ENCODE measurements at places on chromosomes 2 and 18. TPM values are rescaled to one million over a fixed set of nuclear protein-coding genes. Genes with fewer than 3 reads are reported as not detected.

DNA sequence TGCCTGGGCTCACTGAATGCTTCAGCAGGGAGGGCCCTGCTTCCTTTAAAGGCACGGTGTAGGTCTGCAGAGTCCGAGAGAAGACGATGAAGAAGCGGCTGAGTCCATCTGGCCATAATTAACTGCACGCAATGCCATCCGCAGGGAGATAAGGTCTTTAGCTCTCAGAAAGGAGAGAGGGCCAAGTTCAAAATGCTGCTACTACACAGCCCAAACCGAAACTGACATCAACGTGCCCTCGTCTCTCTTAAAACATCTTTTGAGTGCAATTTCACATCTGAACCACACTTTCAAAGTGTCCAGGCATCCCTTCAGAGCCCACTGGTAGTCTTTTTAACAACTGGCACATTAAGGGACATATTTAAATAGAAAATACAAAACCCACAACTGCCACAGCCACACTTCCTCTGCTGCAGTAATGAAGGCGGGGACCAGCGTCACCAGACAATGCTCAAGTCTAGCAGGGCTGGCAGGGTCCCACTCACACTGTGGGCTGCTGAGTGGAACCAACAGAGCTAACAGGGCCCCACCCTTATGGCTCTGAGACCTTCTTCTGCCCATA lies 35.8 kb downstream of the ST3GAL5 start:
- H3K27ac ChIP-seq, result peak overlapping the region; percentile 99
- DNase-seq, result peak; percentile 46
- H3K4me1 ChIP-seq, result peaks cover 58% of the 10 kb centered on the region
- peaks cover 38% of the 10 kb centered on the region for H3K36me3 ChIP-seq
- peak overlapping the region; percentile 82 for H3K4me3 ChIP-seq

DNA sequence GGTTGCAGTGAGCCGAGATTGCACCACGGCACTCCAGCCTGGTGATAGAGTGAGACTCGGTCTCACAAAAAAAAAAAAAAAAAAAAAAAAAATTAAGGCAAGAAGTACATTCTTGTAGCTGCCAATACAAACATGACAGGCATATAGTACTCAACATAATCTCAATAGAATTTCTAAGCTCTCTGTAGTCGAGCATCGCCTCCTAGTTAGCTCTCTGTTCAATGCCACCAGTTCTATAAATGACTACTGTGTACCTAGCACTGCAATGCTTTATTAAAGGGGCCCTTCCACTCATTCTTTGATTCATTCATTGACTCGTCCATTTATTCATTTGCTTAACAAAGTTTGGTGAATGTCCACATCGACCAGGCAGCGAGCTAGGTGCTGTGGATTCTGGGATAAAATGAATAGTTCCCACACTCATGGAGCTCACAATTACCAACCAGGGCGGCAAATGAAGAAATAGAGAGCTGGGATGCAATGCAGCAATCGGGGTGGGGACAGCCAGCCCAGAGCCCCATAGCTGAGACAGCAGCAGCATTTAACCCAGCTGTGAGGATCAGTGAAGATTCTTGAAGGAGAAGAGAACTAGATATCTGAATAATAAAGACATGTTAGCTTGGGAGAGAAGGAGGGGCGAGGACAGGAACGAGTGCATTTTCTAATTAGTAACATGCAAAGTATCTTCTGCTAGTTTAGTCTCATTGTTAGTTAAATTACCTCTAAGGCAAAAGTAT lies 349.8 kb downstream of the LPIN1 start:
- H3K27ac ChIP-seq, result no peak overlapping the region
- no peaks in the 10 kb centered on the region for H3K4me1 ChIP-seq
- no peaks in the 10 kb centered on the region for H3K36me3 ChIP-seq
- DNase-seq, result no peak
- peaks cover 4% of the 10 kb centered on the region for H3K27me3 ChIP-seq

- no peaks in the 10 kb centered on the region for H3K27me3 ChIP-seq
- no peak overlapping the region for H3K4me3 ChIP-seq
- DNase-seq, result no peak
- H3K27ac ChIP-seq, result no peak overlapping the region
- no peaks in the 10 kb centered on the region for H3K36me3 ChIP-seq
These were observed 208.2 kb downstream of the SLC8A1 start for GRCh38 chr2:40243581-40244187.

GRCh38 chr2:36586672-36587071 lies 11.3 kb downstream of the FEZ2 start:
- no peak for DNase-seq
- peaks cover 39% of the 10 kb centered on the region for H3K36me3 ChIP-seq
- H3K4me3 ChIP-seq, result no peak overlapping the region
- no peaks in the 10 kb centered on the region for H3K27me3 ChIP-seq

DNA sequence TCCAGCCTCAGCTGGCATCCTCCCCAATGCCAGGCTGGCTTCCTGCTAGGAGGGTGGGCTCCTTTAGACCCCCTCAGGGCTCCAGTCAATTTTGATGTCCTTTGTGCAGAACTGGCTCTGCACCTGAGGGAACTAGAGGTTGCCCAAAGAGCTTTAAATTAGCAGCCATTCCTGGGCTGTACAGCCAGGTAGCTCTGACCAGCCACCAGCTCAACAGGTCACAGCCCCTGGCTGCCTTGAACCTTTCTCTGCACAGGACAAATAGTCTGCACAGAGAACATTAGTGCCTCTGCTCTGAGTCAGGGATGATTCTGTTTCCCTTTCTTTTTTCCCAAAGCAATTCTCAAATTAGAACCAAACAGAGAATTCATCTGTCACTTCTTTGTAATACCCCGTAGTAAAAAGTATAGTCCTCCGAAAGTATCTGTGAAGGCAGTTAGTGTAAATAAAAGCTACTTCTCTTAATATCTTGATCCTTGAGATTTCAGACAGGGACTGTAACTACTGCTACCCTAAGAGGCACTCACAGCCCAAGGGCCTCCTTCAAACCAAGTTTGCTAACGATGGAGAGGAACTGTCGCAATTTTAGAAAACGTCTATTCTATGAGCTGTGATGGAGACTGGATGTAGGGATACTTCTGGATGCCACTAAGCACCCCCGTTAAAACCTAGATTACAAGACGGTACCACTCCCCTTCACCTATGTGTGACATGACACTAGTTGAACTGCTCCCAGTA lies 3.0 kb downstream of the TTC32 start:
- peaks cover 14% of the 10 kb centered on the region for H3K36me3 ChIP-seq
- H3K27me3 ChIP-seq, result peaks cover 3% of the 10 kb centered on the region
- H3K4me3 ChIP-seq, result no peak overlapping the region
- no peak for DNase-seq
- no peak overlapping the region for H3K27ac ChIP-seq

- peaks cover 41% of the 10 kb centered on the region for H3K27me3 ChIP-seq
- peaks cover 9% of the 10 kb centered on the region for H3K4me1 ChIP-seq
- no peak overlapping the region for H3K27ac ChIP-seq
- H3K4me3 ChIP-seq, result peak overlapping the region; percentile 19
These were observed 4.0 kb downstream of the CYP26B1 start for GRCh38 chr2:72143441-72144273.

DNA sequence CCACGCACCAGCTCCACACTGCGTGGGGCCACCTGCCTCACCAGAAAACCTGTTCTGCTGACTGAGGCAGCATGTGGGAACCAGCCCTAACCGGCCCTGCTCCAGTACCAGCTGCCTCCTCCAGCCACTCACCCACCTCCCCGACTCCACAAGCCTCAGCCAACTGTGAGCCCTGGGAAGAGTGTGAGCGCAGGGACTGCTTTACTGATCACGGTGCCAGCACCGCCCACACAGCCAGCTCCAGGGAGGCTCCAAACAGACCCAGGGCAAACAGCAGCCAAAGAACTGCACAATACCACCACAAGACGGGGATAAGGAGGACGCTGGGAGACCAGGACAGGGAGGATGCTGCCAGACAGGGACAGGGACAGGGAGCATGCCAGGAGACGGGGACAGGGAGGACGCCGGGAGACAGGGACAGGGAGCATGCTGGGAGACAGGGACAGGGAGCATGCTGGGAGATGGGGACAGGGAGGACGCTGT lies 28.4 kb downstream of the EIPR1 start:
- peaks cover 4% of the 10 kb centered on the region for H3K4me1 ChIP-seq
- no peak for DNase-seq
- no peak overlapping the region for H3K27ac ChIP-seq
- peaks cover 54% of the 10 kb centered on the region for H3K36me3 ChIP-seq
- H3K4me3 ChIP-seq, result no peak overlapping the region

- H3K27me3 ChIP-seq, result peaks cover 9% of the 10 kb centered on the region
- no peak for DNase-seq
- no peak overlapping the region for H3K4me3 ChIP-seq
- peaks cover 6% of the 10 kb centered on the region for H3K4me1 ChIP-seq
- H3K27ac ChIP-seq, result no peak overlapping the region
These were observed 15.3 kb upstream of the MPPE1 start for GRCh38 chr18:11923450-11923849.

GRCh38 chr18:25669741-25670140 lies 317.8 kb upstream of the ZNF521 start:
- peaks cover 3% of the 10 kb centered on the region for H3K27me3 ChIP-seq
- no peak overlapping the region for H3K27ac ChIP-seq
- no peak overlapping the region for H3K4me3 ChIP-seq
- H3K4me1 ChIP-seq, result no peaks in the 10 kb centered on the region
- no peak for DNase-seq

GRCh38 chr2:240162032-240162431 lies 21.6 kb upstream of the OTOS start:
- no peak overlapping the region for H3K27ac ChIP-seq
- no peak overlapping the region for H3K4me3 ChIP-seq
- no peak for DNase-seq
- no peaks in the 10 kb centered on the region for H3K27me3 ChIP-seq

- H3K27ac ChIP-seq, result no peak overlapping the region
- H3K36me3 ChIP-seq, result no peaks in the 10 kb centered on the region
- DNase-seq, result no peak
- no peak overlapping the region for H3K4me3 ChIP-seq
- no peaks in the 10 kb centered on the region for H3K4me1 ChIP-seq
These were observed 1285.9 kb upstream of the CELF4 start for GRCh38 chr18:38851526-38851925.

DNA sequence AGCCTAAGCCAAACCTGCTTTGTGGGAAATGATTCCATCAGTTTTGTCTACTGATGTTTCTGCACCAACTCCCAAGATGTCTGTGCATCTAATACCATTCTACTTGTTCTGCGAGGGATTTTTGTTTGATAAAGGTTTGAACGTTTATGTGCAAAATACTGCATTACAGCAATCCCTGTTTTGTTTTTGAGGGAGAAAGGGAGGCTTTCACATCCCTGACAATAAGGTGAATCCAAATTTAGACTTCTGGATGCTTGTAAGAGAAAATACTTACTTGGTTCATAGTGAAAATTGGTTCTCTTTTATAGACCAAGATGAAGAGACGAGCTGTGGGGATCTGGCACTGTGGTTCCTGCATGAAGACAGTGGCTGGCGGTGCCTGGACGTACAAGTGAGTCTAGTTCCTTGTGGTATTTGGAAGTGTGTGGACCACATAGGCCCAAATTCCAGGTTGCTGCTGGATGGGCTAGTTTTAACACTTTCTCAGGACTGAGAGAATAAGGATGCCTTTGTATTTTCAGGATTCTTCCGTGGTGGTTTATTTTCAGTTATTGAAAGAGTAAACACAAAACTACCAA lies 1.1 kb downstream of the RPL37A start:
- peaks cover 65% of the 10 kb centered on the region for H3K4me1 ChIP-seq
- H3K27ac ChIP-seq, result peak overlapping the region; percentile 86
- H3K4me3 ChIP-seq, result peak overlapping the region; percentile 93
- no peak for DNase-seq
- no peaks in the 10 kb centered on the region for H3K27me3 ChIP-seq

- no peaks in the 10 kb centered on the region for H3K27me3 ChIP-seq
- no peaks in the 10 kb centered on the region for H3K36me3 ChIP-seq
- no peaks in the 10 kb centered on the region for H3K4me1 ChIP-seq
These were observed 11.7 kb downstream of the VIT start for GRCh38 chr2:36708041-36708741.

DNA sequence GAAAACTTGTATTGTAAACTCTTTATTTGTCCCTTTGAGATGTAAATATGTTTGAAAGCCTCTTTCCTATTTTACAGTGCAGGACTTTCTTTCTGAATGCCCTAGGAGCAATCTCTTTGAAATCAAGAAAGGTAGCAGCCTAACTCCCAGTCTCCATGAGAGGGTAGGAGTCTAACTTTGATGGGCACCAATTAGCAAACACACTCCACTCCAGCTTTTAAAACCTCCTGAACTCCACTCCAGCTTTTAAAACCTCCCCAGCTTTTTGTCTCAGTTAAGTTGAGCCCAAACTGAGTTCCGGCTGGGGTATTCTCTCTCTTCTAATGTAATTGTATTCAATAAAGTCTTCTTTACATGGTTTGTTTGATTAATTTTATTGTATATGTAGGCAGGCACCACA lies 493.7 kb upstream of the CDH7 start:
- no peaks in the 10 kb centered on the region for H3K4me1 ChIP-seq
- no peak overlapping the region for H3K4me3 ChIP-seq
- H3K27ac ChIP-seq, result no peak overlapping the region
- DNase-seq, result no peak
- no peaks in the 10 kb centered on the region for H3K27me3 ChIP-seq

DNA sequence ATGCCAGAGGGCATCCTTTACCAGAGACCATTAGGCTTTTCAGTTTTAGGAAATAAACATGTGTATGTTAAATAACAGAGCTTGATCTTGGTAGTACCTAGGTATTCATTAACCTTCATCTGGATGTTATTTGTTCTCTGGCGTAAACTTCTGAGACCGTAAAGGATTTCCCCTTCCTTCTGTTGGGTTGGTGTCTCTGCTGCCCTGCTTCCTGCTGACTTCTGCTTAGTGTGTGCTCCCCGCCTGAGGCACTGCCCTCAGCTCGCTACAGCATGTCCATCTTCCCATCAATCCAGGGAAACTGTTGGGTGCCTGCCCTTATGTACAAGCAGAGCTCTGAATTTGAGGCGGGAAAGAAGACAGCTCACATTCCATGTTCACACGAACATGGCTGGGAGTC lies 177.9 kb downstream of the TPGS2 start:
- H3K4me3 ChIP-seq, result no peak overlapping the region
- DNase-seq, result no peak
- H3K27ac ChIP-seq, result no peak overlapping the region
- H3K27me3 ChIP-seq, result peaks cover 6% of the 10 kb centered on the region

GRCh38 chr2:16332681-16333557 lies 332.7 kb downstream of the CYRIA start:
- H3K27me3 ChIP-seq, result peaks cover 3% of the 10 kb centered on the region
- no peak for DNase-seq
- H3K36me3 ChIP-seq, result no peaks in the 10 kb centered on the region
- no peak overlapping the region for H3K27ac ChIP-seq

DNA sequence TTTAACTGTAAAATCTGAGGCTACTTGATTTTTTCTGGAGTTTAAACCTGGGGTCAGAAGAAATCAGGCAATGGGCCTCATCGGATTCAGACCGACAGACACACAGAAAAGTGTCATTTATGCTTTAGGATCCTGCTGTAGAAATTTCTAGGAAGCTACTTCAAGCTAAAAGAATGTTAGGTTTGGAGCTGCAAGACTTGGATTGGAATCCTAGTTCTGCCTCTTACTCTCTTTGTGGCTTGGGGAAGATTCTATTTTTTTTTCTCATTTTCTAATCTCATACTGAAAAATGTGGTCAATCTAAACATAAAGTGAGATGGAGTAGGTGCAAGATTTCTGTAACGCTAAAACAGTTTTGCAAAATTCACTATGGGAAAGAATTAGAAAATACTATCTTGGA lies 48.8 kb upstream of the KCNE4 start:
- H3K27ac ChIP-seq, result no peak overlapping the region
- H3K4me3 ChIP-seq, result no peak overlapping the region
- no peak for DNase-seq
- no peaks in the 10 kb centered on the region for H3K4me1 ChIP-seq
- H3K27me3 ChIP-seq, result peaks cover 1% of the 10 kb centered on the region
- no peaks in the 10 kb centered on the region for H3K36me3 ChIP-seq

GRCh38 chr2:105828558-105828957 lies 83.8 kb downstream of the NCK2 start:
- H3K4me1 ChIP-seq, result peaks cover 79% of the 10 kb centered on the region
- no peaks in the 10 kb centered on the region for H3K27me3 ChIP-seq

The TSPYL6 gene
- total RNA-seq, result not detected

The UBXN4 gene
- 115 TPM for total RNA-seq

The TANC1 gene
- total RNA-seq, result 0.47 TPM

The WDR35 gene
- 7.7 TPM for total RNA-seq

Data from activated T-helper 1 cell treated with anti-CD3 and anti-CD28 coated beads, Interleukin-12 subunit alpha, Interleukin-12 subunit beta, Interleukin-2, Interleukin-4 antibody, amounts not matched to agents 30 ng/mL and 10 ng/mL and 1 ng/mL, durations not matched to agents 14 hours and 24 hours and 36 hours (primary cell).